Activated T-cell treated with anti-CD3 and anti-CD28 coated beads, Interleukin-2, amount 50 U/mL, for 24 hours (primary cell): ENCODE measurements at places on chromosomes 4 and X.

- no peak for DNase-seq
Measured at GRCh38 chrX:85977218-85977617, 70.1 kb downstream of the CHM start.

GRCh38 chr4:123421937-123422781 lies 25.6 kb downstream of the SPRY1 start:
- DNase-seq: no peak

- no peak for DNase-seq
Measured at GRCh38 chr4:57098941-57099340, 11.2 kb downstream of the IGFBP7 start.

DNA sequence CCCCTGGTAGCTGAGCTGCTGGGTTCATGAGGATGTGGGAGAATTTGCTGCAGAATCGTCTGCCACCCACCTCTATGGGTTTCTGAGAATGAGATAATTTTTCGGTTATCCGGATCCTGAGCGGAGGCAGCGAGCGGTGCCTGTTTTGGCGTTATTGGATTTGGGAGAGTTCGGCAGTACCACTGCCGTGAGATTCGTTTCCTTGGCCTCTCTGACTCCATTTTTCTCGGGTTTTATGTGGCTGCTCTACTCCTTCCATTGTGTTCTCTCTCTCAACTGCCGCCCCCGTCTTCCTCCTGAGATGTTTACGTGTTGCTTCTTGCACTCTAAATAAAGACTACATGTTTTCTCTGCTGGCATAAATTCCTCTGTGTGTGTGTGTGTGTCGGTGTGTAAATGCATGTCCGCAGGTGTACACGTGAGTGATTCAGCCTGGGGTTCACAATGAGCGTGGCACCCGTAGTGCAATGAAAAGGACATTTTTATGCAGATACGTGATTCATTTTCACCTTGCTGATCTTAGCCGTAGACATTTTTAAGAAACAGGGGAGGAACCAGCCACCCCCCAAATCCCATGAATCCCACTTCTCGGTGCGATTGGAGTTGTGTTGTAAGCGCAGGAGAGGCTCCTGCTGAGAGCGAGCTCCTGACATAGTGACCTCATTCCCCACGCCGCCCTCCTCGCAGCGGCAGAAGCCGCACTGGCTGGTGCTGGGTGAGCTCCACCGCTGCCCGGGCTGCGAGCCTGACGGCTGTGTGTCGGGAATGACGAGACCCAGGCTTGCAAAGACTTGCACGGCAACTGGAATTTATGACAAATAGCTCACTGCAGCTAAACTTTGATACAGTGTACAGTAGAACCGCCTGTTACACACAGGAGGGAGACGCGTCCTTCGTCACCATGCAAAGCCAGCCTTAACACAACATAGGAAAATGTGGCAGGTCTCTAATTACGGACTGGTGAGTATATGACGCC lies 82.2 kb downstream of the STOX2 start:
- no peak for DNase-seq

GRCh38 chrX:139222511-139223200 lies 307.9 kb upstream of the F9 start:
- DNase-seq: no peak

- no peak for DNase-seq
Measured at GRCh38 chr4:157217708-157218107, 2.8 kb upstream of the GRIA2 start.

- no peak for DNase-seq
Measured at GRCh38 chrX:46837558-46838485, 979 bp downstream of the RP2 start.

DNA sequence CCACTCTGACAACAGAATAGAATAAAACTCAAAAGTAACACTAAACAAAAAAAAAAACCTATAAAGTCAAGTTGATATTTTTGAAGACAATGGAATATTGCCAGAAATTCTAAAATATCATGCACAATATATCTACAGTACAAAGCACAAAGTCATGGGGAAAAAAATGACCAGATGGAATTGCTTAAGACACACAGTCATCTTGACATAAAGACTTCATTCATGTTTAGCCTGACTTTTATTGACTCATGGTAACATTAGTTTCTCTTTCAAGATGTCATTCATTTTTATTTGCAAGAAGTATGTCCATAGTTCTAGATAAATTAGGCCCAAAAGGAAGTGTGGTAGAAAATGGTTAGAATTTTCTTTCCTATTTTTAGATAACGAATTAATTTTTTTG lies 259.1 kb downstream of the CAMK2D start:
- DNase-seq: no peak

DNA sequence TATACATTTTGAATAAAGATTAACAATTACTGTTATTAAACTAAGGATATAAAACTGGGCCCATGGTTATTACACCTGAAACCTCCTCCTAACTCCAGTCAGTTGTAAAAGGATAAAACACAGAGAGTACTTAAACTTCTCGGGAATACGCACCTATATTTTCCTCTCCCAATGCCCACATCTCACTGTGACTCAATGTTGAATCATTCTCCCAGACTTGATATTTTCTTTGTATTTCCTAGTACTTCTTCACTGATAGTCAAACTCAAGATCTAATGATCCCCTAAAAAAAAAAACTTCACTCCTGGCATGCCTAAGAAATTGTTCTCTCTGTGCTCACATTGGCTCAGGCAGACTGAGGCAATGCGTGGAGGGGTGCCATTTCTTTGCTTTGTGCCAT lies 212.5 kb upstream of the DKK2 start:
- no peak for DNase-seq

DNA sequence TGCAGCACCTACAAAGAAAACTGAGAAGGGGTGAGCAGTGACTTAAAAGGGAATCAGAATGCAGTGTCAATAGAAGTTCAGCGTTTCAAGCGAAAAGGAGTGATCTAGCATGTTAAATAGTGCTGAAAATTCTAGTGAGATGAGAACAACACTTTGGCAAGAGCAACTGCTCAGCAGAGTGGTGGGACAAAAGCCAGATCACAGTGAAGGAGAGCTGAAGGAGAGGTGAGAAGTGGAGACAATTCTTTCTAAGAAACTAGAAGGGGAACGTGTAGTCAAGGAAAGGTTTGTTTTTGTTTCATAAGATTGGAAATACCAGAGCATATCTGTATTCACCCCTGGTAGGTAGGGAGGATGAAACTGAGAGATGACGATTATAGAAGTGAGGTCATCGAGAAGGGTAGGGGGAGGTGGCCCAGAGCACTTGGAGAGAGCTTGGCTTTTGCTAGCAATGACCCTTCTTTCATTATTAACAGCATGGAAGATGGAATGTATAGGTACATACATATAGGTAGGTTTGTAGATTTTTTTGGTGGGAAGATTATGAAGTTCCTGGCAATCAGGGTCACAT lies 33.7 kb downstream of the SRPX2 start:
- DNase-seq: no peak

DNA sequence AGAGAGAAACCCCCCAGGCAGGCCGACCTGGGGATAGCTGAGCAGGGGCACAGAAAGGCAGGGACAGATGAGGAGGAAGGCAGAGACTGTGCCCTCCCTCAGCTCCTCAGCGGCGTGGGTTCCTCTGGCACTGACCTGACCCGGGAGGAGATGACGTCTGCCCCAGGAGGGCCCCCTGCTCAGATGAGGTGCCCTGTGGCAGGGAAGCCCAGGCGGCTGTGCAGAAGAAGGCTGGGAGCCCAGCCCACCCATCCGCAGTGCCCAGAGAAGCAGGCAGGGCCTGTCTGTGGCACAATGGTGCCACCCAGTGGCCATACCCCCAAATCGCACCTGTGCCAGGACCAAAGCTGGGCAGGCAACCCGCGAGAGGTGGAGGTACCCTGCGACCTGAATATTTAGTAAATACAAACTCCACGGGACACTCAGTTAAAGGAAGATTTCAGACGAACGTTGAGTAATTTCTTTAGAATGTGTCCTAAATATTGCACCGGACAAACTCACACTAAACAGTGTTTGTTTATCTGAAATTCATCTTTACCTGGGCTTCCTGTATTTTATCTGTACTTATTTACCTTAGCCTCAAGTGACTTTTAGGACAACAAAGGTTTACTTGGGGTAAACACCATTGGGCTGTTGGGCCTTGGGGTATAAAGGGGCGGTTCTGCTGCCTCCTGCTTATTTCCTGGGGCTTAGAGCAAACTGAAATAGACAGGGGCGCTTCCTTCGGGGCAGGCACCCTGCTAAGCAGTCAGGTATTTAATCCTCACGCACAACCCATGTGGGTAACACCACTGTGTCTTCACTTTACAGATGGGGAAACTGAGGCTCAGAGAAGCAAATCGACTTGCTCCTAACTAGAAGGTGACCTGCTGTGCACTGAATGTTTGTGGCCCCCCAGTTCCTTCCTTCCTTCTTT lies 46.5 kb upstream of the HMX1 start:
- DNase-seq: peak; percentile 80

- no peak for DNase-seq
Measured at GRCh38 chrX:96689991-96690390, 5.3 kb downstream of the DIAPH2 start.

- DNase-seq: no peak
Measured at GRCh38 chr4:53847965-53848364, 216.4 kb downstream of the CHIC2 start.

- peak; percentile 72 for DNase-seq
Measured at GRCh38 chrX:119655125-119655524, 37.8 kb downstream of the SEPTIN6 start.

DNA sequence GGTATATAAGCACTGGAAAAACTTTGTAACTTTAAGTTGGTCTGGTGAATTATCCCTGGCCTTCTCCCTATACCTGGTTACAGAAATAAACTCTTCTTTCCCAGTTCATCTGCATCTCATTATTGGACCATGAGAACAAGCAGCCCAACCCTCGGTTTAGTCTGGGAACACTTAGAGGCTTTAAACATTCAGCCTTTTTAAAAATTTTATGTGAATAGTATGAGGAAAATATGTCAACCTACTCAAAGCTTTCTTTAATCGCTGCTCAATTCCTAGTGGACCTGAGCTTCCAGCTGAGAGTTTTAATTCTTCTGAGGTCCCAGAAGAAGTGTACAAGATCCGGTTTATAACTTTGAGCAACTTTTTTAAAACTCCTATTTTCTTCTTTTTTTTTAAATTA lies 358.6 kb upstream of the NOCT start:
- no peak for DNase-seq

- no peak for DNase-seq
Measured at GRCh38 chr4:71533121-71533520, 194.3 kb downstream of the SLC4A4 start.

DNA sequence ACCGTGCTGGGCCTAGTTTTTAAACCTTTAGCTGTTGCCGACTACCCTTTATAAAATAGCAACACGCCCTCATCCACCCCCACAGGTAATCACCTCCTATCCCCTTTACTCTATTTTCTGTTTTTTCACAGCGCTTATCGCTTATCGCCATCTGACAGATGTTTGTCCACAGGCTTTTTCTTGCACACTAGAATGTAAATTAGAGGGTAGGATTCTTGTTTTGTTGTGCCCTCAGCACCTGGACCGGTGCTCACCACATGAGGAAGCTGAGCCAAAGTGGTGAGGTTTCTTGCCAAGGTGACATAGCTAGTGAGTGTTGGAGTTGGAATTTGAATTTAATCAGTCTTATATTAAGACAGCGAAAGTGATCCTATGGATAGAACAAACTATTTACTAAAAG lies 2.9 kb upstream of the RBBP7 start:
- DNase-seq: no peak

DNA sequence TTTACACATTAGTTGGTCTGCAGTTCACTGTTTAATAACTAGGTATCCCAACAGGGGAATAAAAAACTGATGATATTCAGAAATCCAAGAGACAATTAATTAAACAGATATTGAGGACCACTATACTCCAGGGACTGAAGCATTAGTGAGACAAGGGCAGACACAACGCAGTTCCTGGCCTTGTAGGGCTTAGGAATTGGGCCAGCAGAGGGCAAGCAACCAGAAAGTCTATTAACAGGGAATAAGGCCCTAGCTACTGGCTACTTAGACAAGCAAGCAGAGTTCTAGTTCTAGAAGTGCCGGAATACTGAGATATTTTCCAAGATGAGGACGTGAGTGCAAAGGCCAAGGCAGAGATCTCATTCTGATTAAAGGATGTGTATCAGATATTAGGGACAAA lies 58.6 kb upstream of the ADGRA3 start:
- no peak for DNase-seq

DNA sequence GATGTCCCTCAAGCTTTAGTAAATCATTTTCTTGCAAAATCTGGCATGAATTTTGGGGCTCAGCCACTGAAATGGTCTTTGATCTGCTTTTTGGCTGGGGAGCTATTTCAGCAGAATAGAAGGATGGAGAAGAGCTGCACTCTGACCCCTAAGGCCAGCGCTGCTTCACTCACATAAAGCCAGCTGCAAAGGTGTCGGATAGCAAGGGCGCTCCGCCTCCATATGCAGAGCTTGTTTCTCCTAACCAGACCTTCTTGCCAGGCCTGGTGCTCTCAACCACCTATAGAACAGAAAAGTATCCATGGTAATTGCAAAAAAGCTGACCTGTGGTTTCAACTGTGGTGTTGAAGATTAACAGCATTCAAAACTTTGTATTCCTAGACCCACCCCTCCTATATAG lies 24.1 kb upstream of the COQ2 start:
- no peak for DNase-seq

DNA sequence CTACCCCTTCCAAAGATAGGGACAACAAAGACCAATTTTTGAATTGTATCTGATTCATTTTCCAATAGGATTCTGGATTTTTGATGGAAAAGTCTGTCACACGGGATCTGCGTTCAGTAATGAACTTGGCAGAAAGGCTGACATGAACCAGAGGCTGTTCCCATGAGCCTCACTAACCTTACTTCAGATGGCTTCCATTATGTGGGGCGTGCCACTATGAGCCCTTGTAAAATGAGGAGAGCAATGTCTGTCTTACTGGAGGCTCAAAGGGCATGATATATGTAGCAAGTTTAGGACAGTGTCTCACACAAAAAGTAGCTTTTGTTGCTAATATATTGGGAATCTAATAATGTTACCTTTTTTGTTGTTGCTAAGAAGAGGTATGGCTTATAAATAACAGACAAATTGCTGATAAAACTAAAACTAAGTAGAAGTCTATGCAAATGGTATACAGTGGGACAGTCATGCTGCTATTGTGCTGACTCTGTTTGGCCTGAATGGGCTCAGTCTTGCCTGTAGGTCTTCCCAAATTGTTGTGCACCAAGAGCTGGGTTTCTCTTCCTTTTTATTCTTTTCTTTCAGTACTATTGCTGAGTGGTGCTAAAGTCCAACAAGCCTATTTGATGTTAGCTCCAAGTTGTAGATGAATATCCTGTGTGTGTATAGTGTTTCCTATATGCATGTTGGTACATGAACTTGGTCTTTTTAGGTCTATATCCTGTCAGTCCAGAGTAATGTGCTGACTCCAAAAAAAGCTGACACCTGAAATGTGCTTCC lies 132.1 kb downstream of the SPRY1 start:
- DNase-seq: no peak
